Aorta (tissue), 5 donors: ENCODE measurements at places on chromosomes 11 and 22. TPM values are rescaled to one million over a fixed set of nuclear protein-coding genes. Genes with fewer than 3 reads are reported as not detected.

GRCh38 chr11:125368757-125369156, 127.3 kb downstream of the FEZ1 start:
- no peak for DNase-seq

DNA sequence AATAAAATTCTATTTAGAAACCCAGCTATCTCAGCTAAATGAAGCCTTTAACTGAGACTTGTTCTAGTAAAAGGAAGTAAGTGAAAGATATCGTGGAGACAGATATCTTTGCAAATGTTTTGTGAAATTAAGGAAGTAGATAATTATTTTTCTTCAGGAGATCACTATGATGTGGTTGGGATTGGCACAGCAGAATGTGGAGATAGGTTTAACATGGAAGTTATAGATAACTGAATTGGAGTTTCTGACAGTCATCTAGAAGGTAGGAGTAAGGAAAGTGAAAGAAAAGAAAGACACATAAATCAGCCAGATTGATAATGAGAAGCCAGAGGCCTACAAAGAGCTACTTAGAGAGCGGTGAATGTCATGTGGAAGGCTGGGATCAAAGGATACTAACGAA, 4.7 kb upstream of the CASP5 start:
- DNase-seq: no peak

- no peak for DNase-seq
Observed at GRCh38 chr11:91688672-91689071, 535.9 kb upstream of the FAT3 start.

DNA sequence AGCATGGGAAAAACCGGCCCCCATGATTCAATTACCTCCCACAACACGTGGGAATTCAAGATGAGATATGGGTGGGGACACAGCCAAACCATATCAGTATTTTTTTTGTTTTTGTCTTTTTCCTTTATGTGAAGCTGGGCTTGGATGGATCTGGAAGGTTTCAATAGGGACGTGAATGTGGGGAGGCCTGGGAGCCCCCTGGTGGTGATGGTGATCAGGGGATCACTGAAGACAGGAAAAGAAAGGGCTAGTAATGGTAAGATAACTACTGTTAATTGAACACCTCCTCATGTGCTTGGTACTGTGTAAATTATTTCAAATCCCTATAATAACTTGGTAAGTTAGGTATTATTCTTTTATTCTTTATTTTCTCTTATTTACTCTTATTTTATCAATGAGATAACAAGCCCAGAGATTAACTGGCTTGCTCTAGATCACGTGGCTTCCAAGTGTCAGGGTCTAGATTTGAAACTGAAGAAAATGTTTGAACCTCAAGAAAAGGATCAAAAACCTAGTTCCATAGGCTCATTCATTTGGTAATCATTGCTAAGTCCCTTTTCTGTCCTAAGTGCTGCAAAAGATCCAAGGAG, 364.2 kb downstream of the TENM4 start:
- peak; percentile 71 for DNase-seq

DNA sequence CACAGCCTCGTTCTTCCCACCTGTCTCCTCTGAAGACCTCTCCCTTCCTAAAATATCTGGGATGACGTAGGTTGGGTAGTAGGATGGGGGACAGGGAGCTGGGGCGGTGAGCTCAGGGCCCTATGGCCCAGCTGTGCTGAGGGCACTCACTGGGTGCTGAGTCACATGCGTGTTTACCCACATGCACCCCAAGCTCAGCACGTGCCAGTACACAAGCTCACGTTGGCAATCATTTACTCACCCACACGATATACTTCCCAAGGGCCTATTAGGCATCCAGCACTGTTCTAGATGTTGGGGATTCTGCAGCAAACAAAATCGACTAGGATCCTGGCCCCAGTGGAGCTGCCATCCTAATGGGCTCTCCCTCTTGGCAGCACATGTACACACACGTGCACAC, 28.7 kb downstream of the ARAP1 start:
- no peak for DNase-seq

Gene AGBL2
- polyA plus RNA-seq: not detected

DNA sequence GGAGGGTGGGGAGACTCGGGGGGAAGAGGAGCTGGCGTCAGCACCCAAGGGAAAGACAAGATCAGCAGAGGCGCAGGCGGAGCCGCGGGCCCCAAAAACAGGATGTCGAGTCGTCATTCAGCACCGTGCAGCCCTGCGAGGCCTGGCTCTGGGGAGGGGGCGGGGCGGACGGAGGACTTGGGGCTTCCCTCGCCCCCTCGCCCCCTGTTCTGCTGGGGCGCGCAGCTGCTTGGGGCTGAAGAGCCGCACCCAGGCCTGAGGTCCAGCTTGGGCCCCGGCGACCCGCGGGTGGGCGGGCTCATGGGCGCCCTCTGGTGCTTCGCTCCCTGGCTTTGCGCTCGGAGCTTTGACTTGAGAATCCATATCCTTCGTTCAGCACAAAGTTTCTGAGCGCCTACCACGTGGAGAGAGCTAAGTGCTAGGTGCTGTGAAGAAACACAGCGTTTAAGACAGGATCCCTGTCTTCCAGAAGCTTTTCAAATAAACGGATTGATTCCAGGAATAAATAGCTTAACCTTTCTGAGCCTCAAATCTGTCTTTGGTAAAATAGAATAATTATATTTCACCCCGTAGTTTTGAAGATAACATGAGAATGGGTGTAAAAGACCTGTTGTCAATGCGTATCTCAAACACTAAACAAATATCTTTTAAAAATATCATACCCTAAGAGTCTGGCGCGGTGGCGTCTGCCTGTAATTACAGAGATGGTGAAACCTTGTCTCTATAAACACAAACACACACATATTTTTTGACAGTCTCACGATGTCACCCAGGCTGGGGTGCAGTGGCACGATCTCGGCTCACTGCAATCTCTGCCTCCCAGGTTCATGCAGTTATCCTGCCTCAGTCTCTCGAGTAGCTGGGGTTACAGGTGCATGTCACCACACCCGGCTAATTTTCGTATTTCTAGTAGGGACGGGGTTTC, 929 bp upstream of the RHOG start:
- peak; percentile 95 for DNase-seq

- peak; percentile 98 for DNase-seq
Observed at GRCh38 chr11:65386307-65387140, at the start of gene FRMD8. Gene FRMD8, plus strand, starts transcription at chr11:65386637. Its CDS starts 400 bp downstream, at chr11:65387037.

DNA sequence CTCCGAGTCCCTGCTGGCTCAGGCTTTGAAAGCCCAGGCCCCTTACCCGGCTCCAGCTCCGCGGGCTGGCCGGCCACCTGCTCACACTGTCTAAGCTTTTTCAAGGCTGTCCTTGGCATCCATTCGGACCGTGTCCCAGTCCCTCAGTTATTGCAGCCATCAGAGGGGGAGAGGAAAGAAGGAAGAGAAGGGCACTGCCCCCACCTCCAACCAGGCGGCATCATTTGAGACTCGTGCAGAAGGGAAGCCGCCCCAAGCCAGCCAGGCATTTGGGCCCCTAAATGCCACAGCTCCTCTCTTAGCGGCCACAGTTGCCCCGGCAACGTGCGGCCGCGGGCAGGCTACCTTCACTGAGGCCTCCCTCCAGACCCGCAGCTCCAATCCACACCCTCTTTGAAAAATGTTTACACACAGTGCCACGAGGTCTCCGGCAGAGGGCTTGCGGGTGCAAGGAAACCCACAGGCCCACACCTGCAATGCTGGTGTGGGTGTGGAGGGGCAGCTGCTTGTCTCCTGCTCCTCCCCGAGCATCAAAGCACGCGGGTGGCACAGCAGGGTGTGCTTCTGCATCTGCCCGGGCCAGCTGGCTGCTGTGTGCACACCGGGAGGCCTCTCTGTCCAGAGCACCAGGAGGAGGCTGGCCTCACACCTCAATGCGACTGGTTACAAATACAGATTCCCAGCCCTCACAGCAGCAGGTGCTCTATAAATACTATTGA, 124.4 kb downstream of the CTTN start:
- DNase-seq: peak; percentile 24

DNA sequence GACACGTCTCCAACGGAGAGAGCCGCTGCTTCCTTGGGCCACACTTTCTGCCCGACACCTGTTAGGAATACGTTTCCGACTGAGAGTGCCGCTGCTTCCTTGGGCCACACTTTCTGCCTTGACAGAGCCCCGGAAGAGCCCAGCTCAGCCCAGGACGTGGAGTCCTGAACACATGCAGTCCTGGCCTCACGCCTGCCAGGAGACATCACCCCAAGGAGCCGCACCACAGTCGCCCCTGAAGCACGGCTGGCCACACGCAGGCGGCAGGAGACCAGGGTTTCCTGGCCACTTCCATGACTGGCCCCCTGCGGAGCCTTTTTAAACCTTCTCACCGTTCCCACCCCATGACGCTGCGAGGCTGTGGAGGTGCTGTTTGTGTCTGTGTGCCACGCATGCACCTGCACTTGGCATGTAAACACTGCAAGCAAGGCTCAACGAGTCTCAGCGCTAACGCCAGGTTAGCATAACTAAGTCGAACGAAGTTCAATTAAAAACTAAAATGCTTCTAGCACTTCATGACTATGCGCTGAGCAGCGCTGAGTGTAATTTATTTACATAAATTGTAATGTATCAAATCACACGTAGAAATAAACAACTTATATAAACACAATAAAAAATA, 8.8 kb downstream of the TOLLIP start:
- no peak for DNase-seq

DNA sequence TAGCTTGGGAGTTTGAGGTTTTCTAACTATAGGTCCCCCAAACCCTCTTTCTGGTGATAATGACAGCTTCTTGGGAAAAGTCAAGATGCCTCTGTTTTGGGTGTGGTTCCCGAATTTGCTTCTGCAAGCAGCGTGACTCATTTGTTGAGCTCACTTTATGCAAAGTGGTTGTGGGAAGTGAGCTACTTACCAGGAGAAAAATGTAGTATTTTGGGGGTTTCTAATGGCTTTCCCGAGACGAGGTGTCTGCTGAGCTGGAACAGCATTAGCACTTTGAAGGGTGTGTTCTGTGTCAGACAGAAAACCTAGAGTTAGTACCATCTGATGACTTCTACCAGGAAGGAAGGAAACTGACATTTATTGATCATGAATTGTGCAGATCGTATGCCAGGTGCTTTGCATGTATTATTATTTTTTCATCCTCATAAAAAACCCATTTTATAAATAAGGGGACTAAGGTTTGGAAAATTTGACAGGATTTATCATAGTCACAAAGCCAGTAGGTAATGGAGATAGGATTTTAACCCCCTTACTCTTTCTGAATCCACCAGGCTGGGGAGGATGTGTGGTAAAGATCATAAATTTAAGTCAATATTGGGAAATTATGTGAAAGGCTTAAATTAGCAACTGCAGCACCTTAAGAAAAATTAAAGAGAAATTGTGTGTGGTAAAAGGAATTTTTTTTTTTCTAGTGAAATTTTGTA, 108.8 kb upstream of the CD44 start:
- DNase-seq: no peak

- DNase-seq: no peak
Observed at GRCh38 chr11:18715476-18715875, 10.5 kb downstream of the IGSF22 start.

GRCh38 chr11:46001448-46001914, 79.0 kb downstream of the LARGE2 start:
- no peak for DNase-seq

Gene GLB1L3
- not detected for polyA plus RNA-seq

DNA sequence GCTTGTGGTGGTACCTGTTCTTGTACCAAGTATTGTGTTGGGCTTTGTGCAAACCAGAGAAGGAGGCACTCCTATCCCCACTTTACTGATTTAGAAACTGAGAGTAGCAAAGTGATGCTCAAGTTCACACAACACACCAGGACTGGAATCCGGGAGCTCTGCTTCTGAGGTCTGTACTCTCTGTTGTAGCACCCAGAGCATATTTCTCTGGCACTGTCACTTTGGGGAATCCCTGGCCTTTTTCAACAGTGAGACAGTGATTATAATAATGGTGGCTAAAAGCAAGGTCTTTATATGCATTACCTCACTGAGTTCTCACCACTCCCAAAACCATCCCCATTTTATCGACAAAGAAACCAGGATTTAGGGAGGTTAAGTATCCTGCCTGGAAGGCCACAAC, 362.4 kb downstream of the TENM4 start:
- no peak for DNase-seq

Gene POU2AF1
- polyA plus RNA-seq: 0.63 TPM

- no peak for DNase-seq
Observed at GRCh38 chr11:70429724-70430521, 31.6 kb downstream of the CTTN start.

DNA sequence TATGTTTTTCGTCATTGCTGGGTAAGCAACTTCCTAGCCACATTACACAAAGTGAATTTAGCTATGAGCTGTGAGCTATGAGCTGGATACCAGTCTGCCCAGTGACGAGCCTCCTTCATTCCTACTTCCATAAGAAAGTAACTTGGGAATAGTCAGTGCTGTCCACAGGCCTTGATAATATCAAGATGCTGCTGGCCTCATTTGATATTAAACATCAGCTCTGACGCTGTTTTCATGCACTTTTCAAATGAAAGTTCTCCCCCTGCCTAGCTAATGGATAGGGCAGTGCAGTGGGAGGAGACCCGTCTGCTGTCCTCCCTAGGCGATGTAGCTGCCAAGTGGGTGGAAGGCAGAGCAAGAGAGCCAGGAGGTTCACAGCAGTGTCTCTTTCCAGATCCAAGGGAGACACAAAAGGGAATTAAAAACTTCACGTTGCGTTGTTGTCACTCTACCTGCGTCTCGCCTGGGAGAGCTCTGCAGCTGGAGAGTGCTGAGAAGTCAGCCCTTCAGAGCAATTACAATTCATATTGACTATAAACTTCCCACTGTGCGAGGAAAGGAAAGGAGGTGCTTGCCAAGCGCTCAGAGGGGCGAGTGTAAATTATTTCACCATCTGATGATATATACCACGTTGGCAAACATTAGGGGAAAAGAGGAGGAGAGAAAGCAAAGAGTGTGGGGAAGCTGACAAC, 861.4 kb downstream of the NTM start:
- no peak for DNase-seq

GRCh38 chr11:9550191-9550628, 23.3 kb upstream of the WEE1 start:
- no peak for DNase-seq

DNA sequence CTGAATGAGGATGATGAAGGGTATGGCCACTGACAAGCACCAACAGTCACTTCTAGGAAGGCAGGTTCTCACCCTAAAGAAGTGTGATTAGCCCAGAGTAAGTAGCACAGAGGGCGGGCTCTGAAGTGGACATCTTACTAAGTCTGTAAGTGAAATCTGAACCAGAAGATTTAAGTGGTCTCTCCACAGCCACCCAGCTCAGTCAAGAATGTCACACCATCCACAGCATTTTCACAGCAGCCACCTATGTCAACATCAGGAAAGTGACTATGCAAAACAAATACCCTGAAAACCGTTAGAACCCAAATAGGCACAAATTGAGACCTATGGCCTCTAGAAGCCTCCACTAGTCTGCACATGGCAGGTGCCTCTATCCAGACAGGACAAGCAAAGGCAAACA, 23.0 kb upstream of the STK33 start:
- no peak for DNase-seq

GRCh38 chr11:112477581-112478317, 217.1 kb upstream of the PLET1 start:
- DNase-seq: no peak

Gene MS4A7
- polyA plus RNA-seq: 33.6 TPM
